ENCODE measurements at places on chromosomes 13 and 19. TPM values are rescaled to one million over a fixed set of nuclear protein-coding genes. Genes with fewer than 3 reads are reported as not detected.

Gene C1QTNF9
- 0.73 TPM for polyA plus RNA-seq

Gene PSG11
- not detected for polyA plus RNA-seq

DNA sequence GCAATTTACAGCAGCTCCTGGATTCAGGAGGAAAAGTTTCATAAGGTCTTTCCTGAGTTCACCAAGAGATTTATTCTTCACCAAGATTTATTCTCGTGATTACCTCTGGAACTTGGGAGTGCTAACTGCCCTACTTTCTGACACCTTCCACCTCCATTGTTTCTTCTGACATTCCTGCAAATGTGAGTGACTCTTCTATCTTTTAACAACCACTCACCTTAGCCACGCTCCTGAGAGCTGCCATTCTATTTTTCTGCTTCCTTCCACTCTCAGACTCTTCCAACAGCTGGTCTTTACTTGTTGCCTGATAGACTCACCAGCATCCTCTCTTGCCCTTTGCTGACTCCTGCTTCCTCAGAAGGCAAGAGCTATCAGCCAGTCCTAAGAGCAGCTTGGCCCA is 11.5 kb upstream of the CBY2 start:
- H3K27ac ChIP-seq = no peak overlapping the region
- H3K4me1 ChIP-seq = no peaks in the 10 kb centered on the region
- DNase-seq = no peak
- no peak overlapping the region for H3K4me3 ChIP-seq

- peak; percentile 89 for DNase-seq
- H3K4me1 ChIP-seq = peaks cover 4% of the 10 kb centered on the region
- peak overlapping the region; percentile 71 for H3K27ac ChIP-seq
- H3K36me3 ChIP-seq = no peaks in the 10 kb centered on the region
Measured at GRCh38 chr19:50147462-50148423, 15.3 kb downstream of the IZUMO2 start.

Gene KLK4
- not detected for polyA plus RNA-seq

Gene SIGLEC12
- not detected for polyA plus RNA-seq

Gene ZSCAN4
- polyA plus RNA-seq = not detected

GRCh38 chr13:22925881-22926747 is 254.7 kb upstream of the SGCG start:
- H3K27me3 ChIP-seq = no peaks in the 10 kb centered on the region
- H3K36me3 ChIP-seq = no peaks in the 10 kb centered on the region
- no peaks in the 10 kb centered on the region for H3K4me1 ChIP-seq
- no peak overlapping the region for H3K27ac ChIP-seq

DNA sequence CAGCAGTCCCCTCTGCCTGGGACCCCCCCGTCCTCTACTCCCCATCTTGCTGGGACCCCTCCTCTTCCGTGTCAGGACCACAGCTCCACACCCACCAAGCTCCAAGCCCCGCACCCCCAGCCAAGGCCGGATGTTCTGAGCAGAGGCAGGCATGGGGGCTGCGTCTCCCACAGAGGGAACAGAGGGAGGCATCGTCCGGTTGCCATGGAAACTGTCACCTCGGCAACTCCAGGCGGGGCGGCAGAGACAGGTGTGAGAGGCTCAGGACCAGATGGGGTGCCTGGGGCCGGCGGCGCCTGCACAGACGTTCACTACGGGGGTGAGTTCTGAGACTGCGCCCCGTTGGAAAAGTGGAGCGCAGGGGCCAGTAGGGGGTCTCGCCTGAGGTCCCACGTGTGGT is 5.4 kb downstream of the RNU6-9 start:
- no peak overlapping the region for H3K27ac ChIP-seq
- peaks cover 5% of the 10 kb centered on the region for H3K36me3 ChIP-seq
- DNase-seq = no peak
- no peaks in the 10 kb centered on the region for H3K27me3 ChIP-seq

Gene MAP4K1
- 43.4 TPM for polyA plus RNA-seq

Gene PCDH8
- 0.85 TPM for polyA plus RNA-seq

DNA sequence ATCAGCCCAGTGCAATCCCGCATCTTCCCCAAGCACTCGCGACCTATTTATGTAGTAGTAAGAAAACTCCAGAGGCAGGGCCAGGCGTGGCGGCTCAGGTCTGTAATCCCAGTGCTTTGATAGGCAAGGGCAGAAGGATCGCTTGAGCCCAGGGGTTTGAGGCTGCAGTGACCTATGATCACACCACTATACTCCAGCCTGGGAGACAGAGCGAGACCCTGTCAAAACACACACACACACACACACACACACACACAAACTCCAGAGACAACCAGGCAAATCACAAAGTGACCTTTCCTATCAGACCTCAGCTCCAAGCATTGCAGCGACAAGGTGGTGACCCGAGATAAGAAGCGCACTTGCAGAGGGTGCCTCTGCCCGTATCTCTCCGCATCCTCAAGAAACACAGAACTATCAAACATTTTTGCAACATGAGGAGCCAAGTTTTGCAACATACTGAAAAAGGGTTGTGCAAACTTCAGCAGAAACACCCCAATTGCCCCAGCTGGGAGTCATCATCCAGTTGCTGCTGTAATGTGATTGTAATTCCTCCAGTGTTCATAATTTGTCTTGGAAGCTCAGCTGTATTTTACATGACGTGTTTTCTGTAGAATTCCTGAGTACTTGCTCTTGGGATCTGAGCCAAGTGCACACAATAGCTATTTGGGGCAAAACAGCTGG is 8.7 kb upstream of the KLF2 start:
- no peak overlapping the region for H3K4me3 ChIP-seq
- no peaks in the 10 kb centered on the region for H3K4me1 ChIP-seq
- no peaks in the 10 kb centered on the region for H3K36me3 ChIP-seq

- no peaks in the 10 kb centered on the region for H3K36me3 ChIP-seq
- H3K4me3 ChIP-seq = no peak overlapping the region
- DNase-seq = no peak
- no peaks in the 10 kb centered on the region for H3K4me1 ChIP-seq
- H3K27ac ChIP-seq = no peak overlapping the region
- H3K27me3 ChIP-seq = no peaks in the 10 kb centered on the region
Measured at GRCh38 chr19:32289566-32290210, 55.7 kb upstream of the ZNF507 start.

DNA sequence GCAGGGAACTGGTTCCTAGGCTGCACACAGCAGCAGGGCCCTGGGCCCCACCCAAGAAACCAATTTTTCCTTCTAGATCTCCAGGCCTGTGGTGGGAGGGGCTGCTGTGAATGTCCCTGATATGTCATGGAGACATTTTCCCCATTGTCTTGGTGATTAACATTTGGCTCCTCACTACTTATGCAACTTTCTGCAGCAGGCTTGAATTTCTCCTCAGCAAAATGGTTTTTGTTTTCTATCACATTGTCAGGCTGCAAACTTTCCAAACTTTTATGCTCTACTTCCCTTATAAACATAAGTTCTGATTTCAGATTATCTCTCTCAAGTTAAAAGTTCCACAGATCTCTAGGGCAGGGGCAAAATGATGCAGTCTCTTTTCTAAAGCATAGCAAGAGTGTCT is 310.2 kb upstream of the PCDH20 start:
- no peak overlapping the region for H3K4me3 ChIP-seq
- H3K36me3 ChIP-seq = no peaks in the 10 kb centered on the region

Gene RNF225
- not detected for polyA plus RNA-seq

Gene LILRA5
- 1.1 TPM for polyA plus RNA-seq

GRCh38 chr13:29550430-29550988 is 45.0 kb downstream of the SLC7A1 start:
- H3K27ac ChIP-seq = no peak overlapping the region
- H3K36me3 ChIP-seq = no peaks in the 10 kb centered on the region
- H3K4me1 ChIP-seq = peaks cover 17% of the 10 kb centered on the region

Gene DNAAF3
- 3.0 TPM for polyA plus RNA-seq

- H3K27me3 ChIP-seq = no peaks in the 10 kb centered on the region
- DNase-seq = no peak
- no peak overlapping the region for H3K27ac ChIP-seq
- no peaks in the 10 kb centered on the region for H3K4me1 ChIP-seq
- H3K4me3 ChIP-seq = peak overlapping the region; percentile 85
Measured at GRCh38 chr19:56404705-56405056, 549 bp downstream of the ZNF583 start.

Gene KIR2DL4
- not detected for polyA plus RNA-seq

- no peaks in the 10 kb centered on the region for H3K36me3 ChIP-seq
- H3K27ac ChIP-seq = no peak overlapping the region
- no peak for DNase-seq
- peaks cover 12% of the 10 kb centered on the region for H3K27me3 ChIP-seq
- no peak overlapping the region for H3K4me3 ChIP-seq
- no peaks in the 10 kb centered on the region for H3K4me1 ChIP-seq
Measured at GRCh38 chr19:31578326-31578725, 229.1 kb upstream of the TSHZ3 start.

DNA sequence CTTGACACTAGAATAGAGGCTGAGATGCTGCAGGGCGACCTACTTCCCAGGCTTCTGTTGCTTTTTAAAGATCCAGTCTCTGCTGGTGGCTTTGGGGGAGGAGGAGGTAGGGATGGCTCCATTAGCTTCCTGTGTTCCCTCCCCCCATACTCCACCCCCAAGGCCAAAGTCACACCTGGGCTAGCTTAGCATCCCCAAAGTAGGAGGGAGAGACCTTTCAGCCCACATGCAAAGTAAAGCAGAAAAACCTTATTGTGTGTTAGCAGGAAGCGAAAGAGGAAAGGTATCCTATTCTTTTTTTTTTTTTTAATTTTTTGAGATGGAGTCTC is 3.2 kb upstream of the TNPO2 start:
- no peaks in the 10 kb centered on the region for H3K36me3 ChIP-seq
- H3K27me3 ChIP-seq = no peaks in the 10 kb centered on the region
- H3K4me3 ChIP-seq = no peak overlapping the region

DNA sequence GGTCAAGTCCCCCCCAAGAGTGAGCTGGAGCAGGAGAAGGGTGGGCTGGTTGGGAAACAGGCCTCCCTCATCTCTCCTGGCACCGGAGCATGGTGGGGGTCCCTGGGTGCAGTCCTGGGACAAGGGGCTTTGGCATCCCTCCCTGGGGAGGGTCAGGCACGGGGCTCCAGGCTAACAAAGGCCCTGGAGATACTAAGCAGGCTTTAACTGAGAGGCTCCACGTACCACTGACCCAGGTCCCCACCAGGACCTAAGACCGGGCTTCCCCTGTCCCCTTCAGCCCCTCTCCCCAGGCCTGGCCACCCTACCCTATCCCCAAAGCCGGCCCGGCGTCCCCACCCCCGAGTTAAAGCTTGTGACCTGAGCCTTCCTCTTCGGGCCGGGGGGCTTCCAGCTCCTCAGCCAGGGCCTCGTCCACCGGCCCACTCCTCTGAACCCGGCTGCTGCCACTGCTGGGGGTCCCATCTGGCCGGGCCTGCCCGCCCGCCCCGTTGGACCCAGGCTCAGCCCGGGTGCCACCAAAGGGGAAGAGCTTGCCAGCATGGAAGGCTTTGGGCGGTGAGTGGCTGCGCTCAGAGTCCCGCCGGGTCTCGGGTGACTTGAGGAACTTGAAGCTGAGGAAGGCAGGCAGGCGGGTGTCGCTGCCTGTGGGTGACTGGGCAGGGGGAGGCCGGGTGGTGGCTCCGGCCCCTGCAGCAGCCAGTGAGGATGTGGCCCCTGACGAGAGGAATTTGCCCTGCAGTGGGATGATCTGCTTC is 10.1 kb downstream of the ANO8 start:
- no peak for DNase-seq
- peaks cover 6% of the 10 kb centered on the region for H3K4me1 ChIP-seq
- no peak overlapping the region for H3K4me3 ChIP-seq
- H3K27me3 ChIP-seq = no peaks in the 10 kb centered on the region
- no peak overlapping the region for H3K27ac ChIP-seq
- H3K36me3 ChIP-seq = peaks cover 12% of the 10 kb centered on the region

GRCh38 chr13:97254816-97255215 is 32.7 kb downstream of the MBNL2 start:
- peaks cover 62% of the 10 kb centered on the region for H3K4me1 ChIP-seq
- no peak overlapping the region for H3K4me3 ChIP-seq
- H3K27me3 ChIP-seq = no peaks in the 10 kb centered on the region
- DNase-seq = no peak

Gene PSG6
- not detected for polyA plus RNA-seq

Gene S1PR5
- 0.38 TPM for polyA plus RNA-seq

GRCh38 chr13:98626298-98626935 is 49.5 kb upstream of the STK24 start:
- H3K27me3 ChIP-seq = no peaks in the 10 kb centered on the region
- no peak overlapping the region for H3K4me3 ChIP-seq
- H3K4me1 ChIP-seq = no peaks in the 10 kb centered on the region
- H3K36me3 ChIP-seq = no peaks in the 10 kb centered on the region

GRCh38 chr13:45510672-45511071 is 45.9 kb downstream of the COG3 start:
- H3K4me3 ChIP-seq = no peak overlapping the region
- no peaks in the 10 kb centered on the region for H3K4me1 ChIP-seq
- no peaks in the 10 kb centered on the region for H3K27me3 ChIP-seq
- no peak for DNase-seq
- H3K27ac ChIP-seq = no peak overlapping the region

DNA sequence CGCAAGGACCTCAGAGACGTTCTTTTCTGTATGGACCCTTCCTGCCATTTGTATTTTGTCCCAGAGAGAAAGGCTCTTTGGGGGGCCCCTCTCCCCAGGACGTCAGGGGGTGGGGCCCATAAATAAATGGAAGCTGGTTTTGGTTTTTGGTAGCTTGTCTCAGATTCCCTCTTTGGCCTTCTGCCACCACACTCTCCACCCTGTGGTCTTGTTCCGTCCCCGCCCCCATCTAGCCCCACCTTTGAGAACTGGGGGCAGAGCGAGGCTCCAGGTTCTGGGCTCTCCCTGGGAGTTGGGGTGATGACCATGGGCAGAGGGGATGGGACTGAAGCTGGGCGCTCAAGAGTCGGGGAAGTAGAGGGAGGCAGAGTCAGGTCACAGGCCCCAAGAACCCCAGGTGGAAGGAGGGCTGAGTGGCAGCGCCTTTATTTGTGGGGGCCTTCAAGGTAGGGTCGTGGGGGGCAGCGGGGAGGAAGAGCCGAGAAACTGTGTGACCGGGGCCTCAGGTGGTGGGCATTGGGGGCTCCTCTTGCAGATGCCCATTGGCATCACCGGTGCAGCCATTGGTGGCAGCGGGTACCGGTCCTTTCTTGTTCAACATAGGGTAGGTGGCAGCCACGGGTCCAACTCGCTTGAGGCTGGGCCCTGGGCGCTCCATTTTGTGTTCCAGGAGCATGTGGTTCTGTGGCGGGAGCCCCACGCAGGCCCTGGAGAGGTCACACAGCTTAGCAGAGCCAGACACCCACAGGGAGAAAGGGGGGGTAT is 3.3 kb downstream of the ISYNA1 start:
- no peaks in the 10 kb centered on the region for H3K27me3 ChIP-seq
- H3K27ac ChIP-seq = no peak overlapping the region
- no peak for DNase-seq
- H3K4me1 ChIP-seq = no peaks in the 10 kb centered on the region

Gene TTC9B
- 0.05 TPM for polyA plus RNA-seq

Data from pancreas (tissue), 10 donors.